ENCODE measurements at places on chromosomes 12 and 14.

- H3K4me3 ChIP-seq = no peak overlapping the region
- H3K4me1 ChIP-seq = peaks cover 36% of the 10 kb centered on the region
- no peak overlapping the region for H3K27ac ChIP-seq
- no peaks in the 10 kb centered on the region for H3K36me3 ChIP-seq
- no peaks in the 10 kb centered on the region for H3K27me3 ChIP-seq
- no peak for DNase-seq
Observed at GRCh38 chr12:64402181-64402580, 2.0 kb upstream of the XPOT start.

DNA sequence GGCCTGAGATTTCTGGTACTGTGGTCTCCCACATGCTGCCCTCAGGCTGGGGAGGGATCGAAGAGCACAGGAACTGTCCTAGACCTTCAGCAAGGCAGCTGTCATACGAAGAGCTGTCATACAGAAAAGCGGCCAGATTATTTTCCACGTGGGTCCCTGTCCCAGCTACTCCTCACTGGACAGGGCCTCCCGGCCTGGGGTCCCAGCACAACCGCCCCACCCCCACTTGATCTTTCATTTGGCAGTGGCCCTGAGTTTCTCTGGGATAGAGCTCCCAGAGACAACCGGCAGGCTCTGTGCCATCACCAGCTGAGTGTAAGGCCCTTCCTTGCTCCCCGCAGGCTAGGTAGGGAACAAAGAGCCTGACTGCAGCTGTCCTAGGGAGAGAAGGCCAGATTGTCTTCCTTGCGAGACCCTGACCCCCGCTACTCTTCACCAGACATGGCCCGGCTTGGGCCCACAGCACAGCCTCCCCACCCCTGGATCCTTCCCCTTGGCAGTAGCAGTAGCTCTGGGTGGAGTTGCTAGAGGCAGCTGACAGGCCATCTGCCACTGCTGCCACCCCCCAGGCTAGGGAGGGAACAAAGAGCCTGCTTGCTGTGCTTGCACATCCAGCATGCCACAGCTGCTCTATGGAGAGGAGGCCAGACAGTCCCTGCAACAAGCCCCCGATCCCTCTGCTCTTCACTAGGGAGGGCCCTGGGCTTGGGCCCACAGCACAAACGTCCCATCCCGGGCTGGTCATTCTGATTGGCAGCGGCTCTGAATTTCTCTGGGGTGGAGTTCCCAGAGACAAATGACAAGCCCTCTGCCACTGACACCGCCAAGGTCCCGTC, 3.1 kb upstream of the OR4N2 start:
- H3K4me3 ChIP-seq = no peak overlapping the region
- DNase-seq = no peak
- no peaks in the 10 kb centered on the region for H3K4me1 ChIP-seq
- H3K36me3 ChIP-seq = peaks cover 42% of the 10 kb centered on the region

- no peak overlapping the region for H3K27ac ChIP-seq
- H3K27me3 ChIP-seq = no peaks in the 10 kb centered on the region
- no peaks in the 10 kb centered on the region for H3K36me3 ChIP-seq
- no peak overlapping the region for H3K4me3 ChIP-seq
- DNase-seq = no peak
Observed at GRCh38 chr12:107244584-107244983, 151.2 kb upstream of the CRY1 start.

DNA sequence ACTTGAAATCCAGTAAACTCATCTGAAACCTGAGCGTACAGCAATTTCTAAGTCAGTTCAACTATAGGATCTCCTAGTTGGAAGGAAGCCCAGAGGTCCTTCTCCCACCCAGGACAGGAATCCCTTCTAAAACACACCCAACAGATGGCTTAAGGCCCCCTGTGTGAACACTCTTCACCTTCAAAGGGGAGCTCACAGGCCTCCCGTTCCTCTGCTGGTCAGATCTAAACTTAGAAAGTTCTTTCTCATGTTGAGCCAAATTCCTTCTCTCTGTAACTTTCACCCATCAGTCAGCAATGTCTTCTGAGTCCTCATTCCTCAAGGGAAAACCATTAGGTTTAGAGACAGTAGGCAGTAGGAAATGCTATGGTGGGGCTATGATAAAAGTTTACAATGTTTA, 355.2 kb downstream of the PCNX1 start:
- peaks cover 3% of the 10 kb centered on the region for H3K4me1 ChIP-seq
- H3K27ac ChIP-seq = no peak overlapping the region
- H3K4me3 ChIP-seq = no peak overlapping the region
- H3K27me3 ChIP-seq = peaks cover 2% of the 10 kb centered on the region
- peaks cover 19% of the 10 kb centered on the region for H3K36me3 ChIP-seq
- no peak for DNase-seq

- no peaks in the 10 kb centered on the region for H3K36me3 ChIP-seq
- DNase-seq = no peak
- no peaks in the 10 kb centered on the region for H3K4me1 ChIP-seq
Observed at GRCh38 chr14:99649643-99650042, 4.7 kb downstream of the HHIPL1 start.

- H3K36me3 ChIP-seq = no peaks in the 10 kb centered on the region
- DNase-seq = no peak
- no peak overlapping the region for H3K27ac ChIP-seq
- H3K4me3 ChIP-seq = no peak overlapping the region
- H3K27me3 ChIP-seq = no peaks in the 10 kb centered on the region
Observed at GRCh38 chr12:93524386-93525133, 47.9 kb upstream of the SOCS2 start.

DNA sequence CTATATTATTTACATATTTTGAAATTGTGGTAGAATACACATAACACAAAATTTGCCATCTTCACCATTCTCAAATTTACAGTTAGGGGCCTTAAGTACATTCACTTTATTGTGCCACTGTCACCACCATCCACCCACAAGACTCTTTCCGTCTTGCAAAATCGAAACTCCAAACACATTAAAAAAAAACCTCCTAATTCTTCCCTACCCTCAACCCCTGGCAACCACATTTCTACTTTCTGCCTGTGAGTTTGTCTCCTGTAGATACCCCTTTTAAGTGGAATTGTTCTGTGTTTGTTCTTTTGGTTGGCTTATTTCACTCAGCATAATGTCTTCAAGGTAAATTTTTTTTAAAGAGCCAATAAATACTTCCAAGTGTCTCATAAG, 31.6 kb upstream of the AMIGO2 start:
- no peaks in the 10 kb centered on the region for H3K27me3 ChIP-seq
- H3K4me3 ChIP-seq = no peak overlapping the region
- H3K27ac ChIP-seq = no peak overlapping the region
- H3K4me1 ChIP-seq = peaks cover 4% of the 10 kb centered on the region
- H3K36me3 ChIP-seq = no peaks in the 10 kb centered on the region

- no peaks in the 10 kb centered on the region for H3K36me3 ChIP-seq
- no peak overlapping the region for H3K4me3 ChIP-seq
- no peaks in the 10 kb centered on the region for H3K4me1 ChIP-seq
- no peak for DNase-seq
- H3K27me3 ChIP-seq = no peaks in the 10 kb centered on the region
Observed at GRCh38 chr12:19759227-19759626, 319.9 kb downstream of the AEBP2 start.

GRCh38 chr12:95126076-95126475, 52.7 kb upstream of the NR2C1 start:
- H3K27ac ChIP-seq = no peak overlapping the region
- peaks cover 40% of the 10 kb centered on the region for H3K36me3 ChIP-seq
- H3K4me1 ChIP-seq = peaks cover 3% of the 10 kb centered on the region

DNA sequence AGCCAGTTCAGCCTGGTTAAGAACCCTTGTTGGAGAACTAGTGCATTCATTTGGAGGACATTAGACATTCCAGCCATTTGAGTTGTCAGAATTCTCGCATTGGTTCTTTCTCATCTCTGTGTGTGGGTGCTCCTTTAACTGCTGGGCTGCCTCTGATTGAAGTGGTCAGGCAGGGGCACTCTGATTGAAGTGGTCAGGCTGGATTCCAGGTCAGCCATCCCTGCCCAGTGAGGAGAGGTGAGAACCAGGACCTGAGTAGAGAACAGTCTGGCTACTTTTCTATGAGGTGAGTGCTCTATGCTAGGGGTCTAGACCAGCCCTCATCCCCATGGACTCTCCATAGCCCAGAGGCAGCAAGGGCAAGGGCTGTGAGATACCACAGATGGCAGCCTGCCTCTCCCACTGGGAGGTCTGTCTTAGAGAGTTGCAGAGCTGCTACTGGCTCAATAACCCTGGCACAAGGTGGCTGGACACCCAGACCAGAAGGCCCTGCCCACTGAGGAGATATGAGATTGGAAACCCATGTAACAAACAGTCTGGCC, 691.6 kb downstream of the TMTC2 start:
- peaks cover 4% of the 10 kb centered on the region for H3K36me3 ChIP-seq
- DNase-seq = no peak
- H3K4me1 ChIP-seq = peaks cover 18% of the 10 kb centered on the region
- no peak overlapping the region for H3K27ac ChIP-seq
- no peak overlapping the region for H3K4me3 ChIP-seq

DNA sequence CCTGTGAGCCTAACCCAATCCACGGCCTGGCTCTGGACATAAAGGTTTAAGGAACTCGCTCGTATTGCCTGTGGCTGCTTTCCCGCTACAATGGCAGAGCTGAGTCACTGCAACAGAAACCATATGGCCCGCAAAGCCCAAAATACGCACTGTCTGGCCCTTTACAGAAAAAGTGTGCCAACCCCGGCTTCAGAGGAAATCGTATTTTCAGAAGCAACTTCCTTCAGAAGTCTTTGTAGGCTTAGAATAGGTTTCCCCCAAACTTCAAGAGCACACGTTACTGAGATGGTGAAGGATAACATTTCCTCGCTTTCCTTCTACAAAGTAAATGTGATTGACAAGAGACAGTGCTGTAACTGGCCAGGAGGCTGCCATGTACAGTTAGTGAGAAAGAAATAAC, 34.8 kb upstream of the TESC start:
- DNase-seq = no peak
- no peak overlapping the region for H3K27ac ChIP-seq
- H3K27me3 ChIP-seq = no peaks in the 10 kb centered on the region
- no peak overlapping the region for H3K4me3 ChIP-seq
- H3K4me1 ChIP-seq = no peaks in the 10 kb centered on the region

- no peak overlapping the region for H3K4me3 ChIP-seq
- H3K4me1 ChIP-seq = peaks cover 31% of the 10 kb centered on the region
- no peak for DNase-seq
- H3K27ac ChIP-seq = no peak overlapping the region
- peaks cover 22% of the 10 kb centered on the region for H3K36me3 ChIP-seq
Observed at GRCh38 chr12:94012590-94012989, 135.8 kb upstream of the PLXNC1 start.

- H3K27me3 ChIP-seq = peaks cover 10% of the 10 kb centered on the region
- no peaks in the 10 kb centered on the region for H3K4me1 ChIP-seq
- H3K36me3 ChIP-seq = peaks cover 9% of the 10 kb centered on the region
- no peak for DNase-seq
- H3K27ac ChIP-seq = no peak overlapping the region
Observed at GRCh38 chr12:66176105-66176900, 6.5 kb upstream of the TMBIM4 start.

DNA sequence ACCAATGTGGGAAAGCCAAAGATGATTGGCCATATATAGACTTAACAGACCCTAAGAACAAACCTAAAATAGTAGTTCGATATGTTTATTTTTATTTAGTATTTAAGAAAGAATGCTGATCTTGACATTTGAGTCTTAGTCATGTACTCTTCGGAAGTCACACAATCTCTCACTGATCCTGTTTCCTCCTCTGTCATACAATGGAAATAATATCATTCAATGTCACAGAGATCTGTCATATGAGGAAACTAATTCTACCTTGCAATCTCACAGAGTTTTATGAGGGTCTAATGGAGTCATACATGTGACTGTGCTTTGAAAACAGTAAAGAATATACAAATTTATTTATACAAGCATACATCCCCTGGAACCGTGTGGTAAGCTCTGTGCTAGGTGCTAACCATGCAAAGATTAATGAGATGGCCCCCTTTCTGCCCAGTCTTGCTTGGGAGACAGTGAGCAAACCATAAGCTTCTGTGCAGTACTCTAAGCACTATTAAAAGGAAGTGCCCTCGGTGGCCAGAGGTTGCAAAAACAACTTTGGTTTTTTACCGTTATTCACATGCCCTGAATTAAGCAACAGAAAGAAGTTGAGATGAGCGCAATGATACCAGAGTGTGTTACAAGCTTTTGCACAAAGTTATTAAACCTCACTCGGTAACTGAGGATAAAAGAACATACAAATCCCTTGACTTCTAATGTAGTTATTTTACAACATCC, 1.7 kb upstream of the LIN7A start:
- H3K4me1 ChIP-seq = peaks cover 32% of the 10 kb centered on the region
- no peak for DNase-seq
- no peak overlapping the region for H3K4me3 ChIP-seq
- H3K36me3 ChIP-seq = no peaks in the 10 kb centered on the region
- H3K27ac ChIP-seq = no peak overlapping the region

- peaks cover 20% of the 10 kb centered on the region for H3K36me3 ChIP-seq
- DNase-seq = no peak
- no peaks in the 10 kb centered on the region for H3K27me3 ChIP-seq
- H3K4me3 ChIP-seq = no peak overlapping the region
Observed at GRCh38 chr12:56297400-56297799, 2.7 kb downstream of the CS start.

GRCh38 chr12:55652352-55652751, 15.7 kb downstream of the OR10P1 start:
- H3K27ac ChIP-seq = no peak overlapping the region
- H3K4me3 ChIP-seq = no peak overlapping the region
- H3K4me1 ChIP-seq = peaks cover 8% of the 10 kb centered on the region
- peaks cover 13% of the 10 kb centered on the region for H3K27me3 ChIP-seq
- peaks cover 23% of the 10 kb centered on the region for H3K36me3 ChIP-seq
- DNase-seq = no peak

GRCh38 chr14:61145034-61145902, 135.9 kb downstream of the TMEM30B start:
- no peak overlapping the region for H3K4me3 ChIP-seq
- DNase-seq = no peak
- H3K27ac ChIP-seq = no peak overlapping the region
- H3K27me3 ChIP-seq = peaks cover 15% of the 10 kb centered on the region
- no peaks in the 10 kb centered on the region for H3K4me1 ChIP-seq

GRCh38 chr14:101470266-101470665, 91.0 kb upstream of the DIO3 start:
- no peak overlapping the region for H3K27ac ChIP-seq
- no peak for DNase-seq
- H3K4me3 ChIP-seq = no peak overlapping the region
- no peaks in the 10 kb centered on the region for H3K4me1 ChIP-seq

DNA sequence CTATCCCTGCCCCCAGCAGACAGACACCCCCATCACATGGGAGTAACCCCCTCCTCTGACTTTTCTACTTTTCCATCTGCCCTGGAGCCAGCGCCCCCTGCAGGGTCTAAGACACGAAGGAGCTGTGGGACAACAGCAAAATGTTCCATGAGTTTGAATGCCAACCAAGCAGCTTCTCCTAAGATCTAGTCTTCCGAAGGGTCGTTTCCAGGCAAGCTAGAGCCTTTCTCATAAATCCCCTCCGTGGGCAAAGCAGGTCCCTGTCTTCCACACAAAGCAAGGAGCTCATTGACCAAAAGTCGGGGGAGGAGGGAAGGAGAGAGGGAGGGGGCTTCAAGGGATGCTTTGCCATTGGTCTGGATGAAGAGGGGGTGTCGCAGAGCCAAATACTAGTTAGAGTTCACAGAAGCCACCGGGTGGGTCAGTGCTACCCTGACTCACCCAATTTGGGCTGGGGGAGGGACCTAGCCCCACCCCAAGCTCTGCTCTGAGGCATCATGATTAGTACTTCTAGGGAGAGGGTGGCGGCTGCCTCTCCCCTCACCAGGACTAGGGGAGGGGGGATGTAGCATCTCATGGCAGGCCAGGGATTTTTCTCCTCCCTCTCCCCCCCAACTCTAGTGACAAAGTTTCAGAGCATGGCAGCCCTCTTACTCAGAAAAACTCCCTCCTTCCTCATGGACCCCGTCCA, 1.6 kb downstream of the MSI1 start:
- peaks cover 69% of the 10 kb centered on the region for H3K4me1 ChIP-seq
- peaks cover 12% of the 10 kb centered on the region for H3K36me3 ChIP-seq
- H3K27ac ChIP-seq = peak overlapping the region; percentile 93
- DNase-seq = peak; percentile 65
- H3K27me3 ChIP-seq = peaks cover 29% of the 10 kb centered on the region
